ENCODE measurements at places on chromosomes 7 and 10. TPM values are rescaled to one million over a fixed set of nuclear protein-coding genes. Genes with fewer than 3 reads are reported as not detected.

DNA sequence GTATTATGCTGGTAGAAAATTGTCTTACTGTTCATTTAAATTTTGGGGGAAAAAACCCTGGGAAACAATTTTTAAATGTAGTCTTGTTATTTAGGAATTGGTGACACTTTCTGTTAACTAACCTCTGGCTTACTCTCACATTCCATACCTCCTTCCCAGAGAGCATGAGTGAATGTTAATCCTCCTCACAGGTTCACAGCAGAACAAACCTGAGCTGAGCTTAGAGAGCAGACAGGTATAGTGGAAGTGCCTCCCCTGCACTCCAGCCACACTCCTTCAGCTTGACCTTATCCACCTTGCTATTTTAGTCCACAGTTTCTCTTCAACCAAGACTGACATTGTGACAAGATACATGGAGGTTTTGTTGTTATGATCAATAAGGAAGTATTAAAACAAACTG is 235.9 kb downstream of the FOXP2 start:
- no peak for DNase-seq

Gene COL1A2
- total RNA-seq, result 237 TPM

GRCh38 chr10:48764486-48764885 is 79.8 kb downstream of the WDFY4 start:
- DNase-seq, result no peak

GRCh38 chr10:62924344-62924748 is 108.2 kb upstream of the EGR2 start:
- DNase-seq, result no peak

Gene FANK1
- 26.4 TPM for total RNA-seq

- no peak for DNase-seq
These were observed 3.9 kb upstream of the FAM13C start for GRCh38 chr10:59366290-59366689.

- DNase-seq, result peak; percentile 81
These were observed 132.9 kb upstream of the WNT16 start for GRCh38 chr7:121195874-121196273.

DNA sequence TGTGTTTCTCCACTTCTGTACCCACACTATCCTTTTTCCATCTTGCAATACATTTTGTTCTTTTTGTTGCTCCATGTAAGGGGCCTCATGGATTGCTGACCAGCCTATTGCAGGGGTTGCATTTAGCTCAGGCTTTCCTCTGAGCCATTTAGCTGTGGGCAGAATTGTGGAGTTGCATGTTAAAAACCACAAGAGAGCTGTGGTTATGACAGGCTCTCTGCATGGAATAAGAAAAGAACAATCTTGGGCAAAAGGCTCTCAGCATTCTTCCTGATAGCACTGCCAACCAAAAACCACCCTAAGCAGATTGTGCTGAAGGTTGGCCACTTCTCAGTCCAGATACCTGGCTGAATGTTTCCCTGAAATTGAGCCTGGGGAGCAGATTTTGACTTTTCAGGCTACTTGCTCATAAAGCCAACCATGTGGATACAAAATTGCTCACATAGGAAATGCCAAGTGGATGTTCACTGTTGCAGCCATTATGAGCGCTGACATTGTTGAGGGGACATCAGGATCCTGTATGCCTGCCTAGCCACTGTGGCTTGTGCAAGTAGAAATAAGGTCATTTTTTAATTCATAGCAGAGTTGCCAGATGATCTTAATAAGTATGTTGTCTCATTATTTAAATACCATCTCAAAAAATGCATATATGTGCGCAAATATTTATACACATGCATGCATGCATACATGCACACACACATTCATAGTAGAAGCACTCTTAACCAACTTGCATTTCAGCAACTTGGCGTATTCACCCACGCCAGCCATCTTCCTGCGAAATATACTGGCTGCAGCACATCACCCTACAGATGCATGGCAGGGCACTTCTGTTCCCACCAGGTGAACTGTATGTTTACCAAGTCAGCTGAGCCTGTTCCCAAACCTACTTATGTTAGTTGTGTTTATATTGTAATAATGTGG is 695.4 kb downstream of the LRMDA start:
- peak; percentile 73 for DNase-seq

DNA sequence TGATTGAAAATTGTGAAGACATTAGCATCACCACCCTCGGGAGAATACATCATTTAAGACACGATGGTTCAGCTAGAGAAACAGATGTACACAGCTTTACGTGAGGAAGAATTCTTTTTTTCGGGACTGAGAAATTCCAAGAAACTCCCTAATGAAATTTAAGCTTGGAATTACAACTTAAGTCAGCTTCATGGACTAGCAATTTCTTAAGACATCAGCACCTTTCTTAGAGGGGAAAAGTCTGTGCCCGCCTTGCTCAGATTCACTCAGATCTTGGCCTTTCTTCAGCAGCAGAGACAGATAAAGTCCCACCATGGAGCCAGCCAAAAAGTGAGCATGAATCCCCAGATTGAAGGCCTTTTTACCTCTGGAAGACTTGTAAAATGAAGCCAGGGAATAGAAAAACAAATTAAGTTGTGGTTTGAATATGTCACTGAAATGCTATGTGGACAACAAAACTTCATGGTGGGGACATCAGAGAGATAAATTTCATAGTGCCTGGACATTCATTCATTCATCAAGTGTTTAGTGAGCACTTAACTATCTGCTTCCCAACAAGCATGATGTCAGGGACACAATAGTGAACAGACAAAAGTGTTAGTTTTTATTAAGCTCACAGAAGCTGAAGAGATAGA is 32.1 kb downstream of the PRKG1 start:
- no peak for DNase-seq

DNA sequence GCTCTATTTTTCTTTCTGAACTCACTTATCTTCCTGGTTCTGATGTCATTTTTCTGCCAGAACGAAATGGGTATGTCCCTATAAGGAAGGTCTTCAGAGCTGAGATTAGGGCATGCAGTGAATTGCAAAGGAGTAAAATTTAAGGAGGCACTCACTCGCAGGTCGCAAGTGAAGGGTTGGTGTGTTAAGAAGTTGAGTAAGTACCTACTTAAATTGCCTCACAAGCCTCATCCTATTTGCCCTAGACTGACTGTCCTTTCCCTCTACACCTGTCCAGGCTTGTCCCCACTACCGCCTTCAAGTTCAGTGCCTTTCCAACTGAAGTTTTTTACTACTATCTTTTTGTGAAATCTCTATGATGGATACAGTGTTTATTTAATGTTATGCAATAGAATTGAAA is 191.5 kb downstream of the AHR start:
- DNase-seq, result no peak

DNA sequence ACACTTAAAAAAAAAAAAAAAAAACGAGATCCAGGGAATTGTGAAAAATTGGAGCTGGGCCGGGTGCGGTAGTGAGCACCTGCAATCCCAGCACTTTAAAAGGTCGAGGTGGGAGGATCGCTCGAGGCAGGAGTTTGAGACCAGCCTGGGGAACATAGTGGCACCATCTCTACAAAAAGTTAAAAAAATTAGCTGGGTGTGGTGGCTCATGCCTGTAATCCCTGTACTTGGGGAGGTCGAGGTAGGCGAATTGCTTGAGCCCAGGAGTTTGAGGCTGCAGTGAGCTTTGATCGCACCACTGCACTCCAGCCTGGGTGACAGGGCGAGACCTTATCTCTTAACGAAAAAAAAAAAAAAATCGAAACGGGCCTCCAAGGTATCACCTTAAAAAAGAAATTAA is 2.0 kb downstream of the CLDN4 start:
- DNase-seq, result no peak

- no peak for DNase-seq
These were observed 23.7 kb downstream of the FIGNL1 start for GRCh38 chr7:50426280-50427045.

- DNase-seq, result peak; percentile 96
These were observed 128.4 kb downstream of the BICC1 start for GRCh38 chr10:58641095-58641531.

Gene PDCD4
- 93.2 TPM for total RNA-seq

- DNase-seq, result no peak
These were observed 54.3 kb downstream of the ASB13 start for GRCh38 chr10:5611899-5612680.

DNA sequence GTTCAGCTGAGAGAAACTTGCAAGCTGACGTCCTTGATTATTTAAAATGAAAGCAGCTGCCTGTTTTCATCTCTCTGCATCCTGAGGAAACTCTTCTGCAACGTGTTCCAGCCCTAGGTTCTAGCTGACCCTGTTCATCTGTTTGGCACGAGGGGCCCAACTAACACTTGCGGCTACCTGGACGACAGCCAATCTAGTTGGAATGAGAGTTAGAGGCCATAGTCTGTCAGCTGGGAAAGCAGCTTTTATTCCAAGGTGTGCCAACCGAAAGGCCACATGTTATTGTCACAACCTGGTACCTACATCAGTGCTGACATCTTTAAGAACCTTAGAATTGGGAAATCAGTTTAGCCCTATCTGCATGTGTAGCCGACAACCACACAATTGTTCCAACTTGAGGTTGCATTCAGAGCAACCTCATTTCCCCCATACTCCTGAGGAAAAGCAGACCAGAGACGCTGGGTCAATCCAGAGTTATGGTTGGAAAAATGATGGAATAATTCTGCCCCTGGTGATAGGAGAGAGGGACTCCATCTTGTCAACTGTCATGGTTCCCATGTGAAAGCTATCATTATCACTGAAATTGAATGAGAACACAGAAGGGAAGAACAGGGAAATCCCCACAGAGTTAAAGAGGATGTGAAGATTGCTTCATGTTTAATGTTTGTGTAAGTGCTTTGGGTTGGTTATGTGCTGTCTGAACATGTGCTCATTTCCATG is 121.6 kb downstream of the EGFR start:
- DNase-seq, result peak; percentile 77

- no peak for DNase-seq
These were observed at the start of gene GBX1 for GRCh38 chr7:151167197-151167961. Gene GBX1, minus strand, starts transcription at chr7:151167694. Its CDS starts 146 bp downstream, at chr7:151167548.

Gene ANKRD22
- total RNA-seq, result 0.05 TPM

GRCh38 chr10:49394933-49395740 is 752 bp downstream of the DRGX start:
- DNase-seq, result no peak

GRCh38 chr7:127730658-127731276 is 78.8 kb downstream of the SND1 start:
- DNase-seq, result no peak

Gene SGPL1
- total RNA-seq, result 90.7 TPM

Gene AKR1C8
- 0.05 TPM for total RNA-seq

Gene WDR86
- total RNA-seq, result not detected

Gene PRSS37
- not detected for total RNA-seq

DNA sequence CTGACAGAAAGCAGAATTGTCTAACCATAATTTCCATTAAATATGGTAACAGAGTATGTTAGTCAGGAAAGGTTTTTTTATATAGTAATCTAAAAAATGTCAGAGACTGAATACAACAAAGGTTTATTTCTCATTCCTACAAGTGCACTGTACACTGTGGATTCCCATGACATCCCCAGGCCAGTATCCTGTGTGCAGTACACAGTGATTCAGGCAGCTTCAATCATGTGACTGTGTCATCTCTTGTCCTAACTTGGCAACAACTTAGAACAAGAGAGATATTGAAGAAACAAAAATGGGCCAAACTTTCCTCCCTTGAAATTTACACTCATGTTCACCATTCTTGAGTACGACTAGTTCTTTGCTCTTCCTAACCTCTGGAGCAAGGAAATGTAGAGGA is 189.8 kb upstream of the SEMA3A start:
- peak; percentile 18 for DNase-seq

DNA sequence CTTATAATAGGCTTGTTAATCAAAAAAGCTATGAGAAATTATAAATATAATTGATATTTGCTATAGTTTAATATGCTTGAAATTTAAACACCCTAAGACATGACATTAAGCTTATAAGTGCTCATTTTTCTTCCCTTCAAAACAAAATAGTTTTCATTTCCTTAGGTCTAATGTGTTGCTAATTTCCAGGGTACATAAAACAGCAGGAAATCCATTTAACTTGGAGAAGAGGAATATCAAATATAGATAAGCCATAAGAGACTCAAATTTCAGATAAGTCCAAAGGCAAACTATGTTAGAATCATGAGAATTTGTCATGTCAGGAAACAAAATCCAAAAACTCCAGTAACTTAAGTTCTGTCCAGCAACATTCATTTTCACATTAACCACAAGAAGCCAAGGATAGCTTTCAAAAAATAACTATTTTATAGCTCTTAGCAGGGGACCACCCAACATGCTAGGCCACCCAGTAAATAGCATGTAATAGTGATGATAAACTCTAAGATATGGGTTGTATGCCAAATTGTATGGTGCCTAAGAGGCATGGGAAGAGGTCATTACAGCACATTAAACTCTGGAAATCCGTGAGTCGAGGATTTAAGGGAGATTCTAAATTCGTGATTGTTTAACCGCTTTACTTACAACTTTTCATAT is 298.1 kb downstream of the CRPPA start:
- DNase-seq, result no peak

DNA sequence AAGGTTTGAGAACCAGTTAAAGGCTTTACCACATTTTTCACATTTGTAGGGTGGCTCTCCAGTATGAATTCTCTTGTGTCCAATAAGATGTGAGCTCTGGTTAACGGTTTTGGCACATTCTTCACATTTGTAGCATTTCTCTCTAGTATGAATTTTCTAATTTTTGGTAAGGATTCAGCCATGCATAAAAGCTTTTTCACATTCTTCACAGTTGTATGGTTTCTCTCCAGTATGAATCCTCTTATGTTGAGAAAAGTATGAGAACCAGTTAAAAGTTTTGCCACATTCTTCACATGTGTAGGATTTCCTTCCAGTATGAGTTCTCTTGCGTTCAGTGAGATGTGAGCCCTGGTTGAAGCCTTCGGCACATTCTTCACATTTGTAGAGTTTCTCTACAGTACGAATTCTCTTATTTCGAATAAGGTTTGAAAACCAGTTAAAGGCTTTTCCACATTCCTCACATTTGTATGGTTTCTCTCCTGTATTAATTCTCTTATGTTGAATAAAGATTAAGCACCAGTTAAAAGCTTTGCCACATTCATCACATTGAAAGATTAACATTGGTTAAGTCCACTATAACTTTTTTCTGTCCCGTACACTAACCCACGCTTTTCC is 33.2 kb upstream of the ZNF479 start:
- no peak for DNase-seq

- no peak for DNase-seq
These were observed 53.8 kb downstream of the PARP12 start for GRCh38 chr7:140008755-140009610.

DNA sequence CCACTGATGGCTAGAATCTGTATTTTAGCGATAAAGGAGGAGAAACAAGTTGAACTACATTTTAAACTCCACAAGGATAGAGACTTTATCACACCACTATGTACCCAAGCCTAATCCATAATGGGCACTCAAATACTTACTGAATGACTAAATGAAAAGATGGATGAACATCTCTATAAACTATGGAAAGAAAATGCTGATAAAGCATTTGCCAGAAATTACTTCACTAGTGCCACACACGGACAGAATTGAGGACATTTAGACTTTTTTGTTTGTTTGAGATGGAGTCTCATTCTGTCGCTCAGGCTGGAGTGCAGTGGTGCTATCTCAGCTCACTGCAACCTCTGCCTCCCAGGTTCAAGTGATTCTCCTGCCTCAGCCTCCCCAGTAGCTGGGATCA is 1.7 kb upstream of the NSUN6 start:
- no peak for DNase-seq

- DNase-seq, result no peak
These were observed 1.4 kb upstream of the HOXA6 start for GRCh38 chr7:27148756-27149641.

Measured in renal cortical epithelial cell (primary cell).